Aorta (tissue), 5 donors: ENCODE measurements at places on chromosomes 7 and 10. TPM values are rescaled to one million over a fixed set of nuclear protein-coding genes. Genes with fewer than 3 reads are reported as not detected.

DNA sequence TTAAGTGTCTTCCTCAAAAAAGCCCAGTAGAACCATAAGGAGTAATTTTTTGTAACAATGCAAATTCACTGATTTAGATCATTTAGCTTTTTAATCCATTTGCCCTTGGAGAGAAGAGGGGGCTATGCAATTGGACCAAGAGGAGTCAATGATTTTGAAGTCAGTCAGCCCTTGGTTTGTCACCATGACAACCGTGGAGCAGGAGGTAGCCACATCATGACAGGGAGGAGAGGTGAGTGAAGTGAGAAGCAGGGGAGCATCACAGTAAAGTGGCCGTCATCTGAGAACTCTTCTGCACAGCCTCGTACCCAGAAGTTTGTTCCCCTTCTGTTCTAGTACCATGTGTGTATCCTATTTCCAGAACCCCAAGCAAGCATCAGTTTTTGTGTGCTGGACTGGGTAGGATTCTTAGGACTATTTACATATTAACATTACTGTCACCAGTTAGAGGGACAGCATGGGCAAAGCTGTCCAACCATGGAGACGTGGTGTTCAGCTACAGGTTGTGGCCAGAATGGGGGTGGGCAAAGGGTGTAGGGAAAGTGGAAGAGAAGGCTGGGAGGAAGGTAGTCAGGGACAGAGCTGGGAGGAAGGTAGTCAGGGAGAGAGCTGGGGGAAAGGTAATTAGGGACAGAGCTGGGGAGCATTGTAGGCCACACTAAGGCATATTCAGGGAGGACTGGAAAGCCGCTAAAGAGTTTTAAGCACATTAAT is 13.1 kb downstream of the UBE3C start:
- no peak for DNase-seq

GRCh38 chr10:132920101-132920925 is 22.1 kb downstream of the CFAP46 start:
- DNase-seq, result no peak

DNA sequence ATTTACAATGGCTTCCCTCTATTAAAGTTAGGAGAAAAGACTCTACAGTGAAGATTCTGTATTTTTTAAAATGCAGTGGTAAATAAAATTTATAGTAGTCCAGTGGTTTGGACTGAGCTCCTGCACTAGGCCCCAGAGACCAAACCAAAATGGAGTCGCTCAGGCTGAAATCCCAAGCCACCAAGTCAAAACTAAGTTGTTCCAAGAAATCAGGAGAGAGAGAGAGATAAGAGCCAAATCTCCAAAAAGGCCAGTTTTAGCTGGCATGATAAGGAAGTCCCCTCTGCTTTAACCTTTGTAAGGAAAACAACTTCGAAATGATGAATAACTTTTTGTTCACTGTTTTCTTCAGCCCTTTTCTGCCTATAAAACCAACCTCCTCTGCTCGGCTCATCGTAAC is 265.9 kb upstream of the KLF14 start:
- no peak for DNase-seq

The STEAP2 gene
- 73.2 TPM for total RNA-seq
